NCI-H1105 (cell line): ENCODE measurements at places on chromosomes 1 and 21.

- DNase-seq: no peak
Observed at GRCh38 chr21:45332415-45332814, 44.7 kb upstream of the POFUT2 start.

DNA sequence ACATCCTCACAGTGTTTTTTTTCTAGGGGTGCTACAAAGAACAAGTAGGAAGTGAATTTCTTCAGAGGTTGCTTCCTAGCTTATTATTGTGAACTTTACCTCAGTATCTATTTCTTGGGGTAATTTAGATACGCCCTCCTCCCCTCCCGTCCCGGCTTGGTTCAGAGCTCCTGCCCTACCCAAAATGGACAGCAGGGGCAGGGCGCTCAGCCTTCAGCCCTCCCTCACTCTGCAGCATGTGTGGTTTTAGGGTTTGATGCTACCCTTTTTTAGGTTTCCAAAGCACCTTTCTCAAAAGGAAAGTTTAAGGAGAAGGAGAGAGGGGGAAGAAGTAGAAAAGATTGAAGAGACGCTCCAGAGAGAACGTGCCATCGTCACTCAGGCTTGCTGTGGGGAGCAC is 16.9 kb upstream of the POGK start:
- no peak for DNase-seq

DNA sequence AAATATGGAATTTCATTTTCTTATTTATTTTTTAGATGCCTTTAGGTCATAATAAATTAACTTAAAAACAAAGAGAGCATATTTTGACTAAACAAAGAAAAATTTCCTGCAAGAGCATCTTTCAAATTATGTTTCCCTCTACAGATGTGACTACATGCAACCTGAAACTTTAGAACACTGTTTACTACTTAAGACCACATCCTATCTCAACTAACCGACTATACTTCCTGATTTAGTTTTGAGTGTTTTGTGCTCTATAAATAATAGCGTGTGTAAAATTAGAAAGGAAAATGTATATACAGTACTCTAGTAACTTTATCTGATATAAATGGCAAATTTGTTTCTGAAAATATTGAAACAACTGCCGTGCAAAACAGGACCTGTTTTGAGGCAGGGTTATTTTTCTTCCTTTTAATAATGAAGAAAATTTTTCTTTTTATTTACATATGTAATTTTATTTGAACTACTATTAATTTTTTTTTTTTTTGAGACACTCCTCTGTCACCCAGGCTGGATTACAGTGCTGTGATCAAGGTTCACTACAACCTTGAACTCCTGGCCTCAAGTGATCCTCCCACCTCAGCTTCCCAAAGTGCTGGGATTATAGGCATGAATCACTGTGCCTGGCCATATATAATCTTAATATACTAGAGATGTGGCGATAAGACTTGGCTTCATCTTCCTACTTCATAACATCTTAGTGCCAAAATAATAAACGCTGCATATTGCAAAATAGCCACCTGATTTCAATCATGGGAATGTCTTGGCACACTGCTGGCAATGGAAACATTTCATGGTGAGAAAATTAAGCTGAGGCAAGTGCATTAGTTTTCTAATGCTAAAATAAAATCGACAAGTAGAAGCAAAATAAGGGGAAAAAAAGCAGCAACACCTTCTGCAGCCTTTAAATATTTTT is 12.3 kb downstream of the ZRANB2 start:
- no peak for DNase-seq

DNA sequence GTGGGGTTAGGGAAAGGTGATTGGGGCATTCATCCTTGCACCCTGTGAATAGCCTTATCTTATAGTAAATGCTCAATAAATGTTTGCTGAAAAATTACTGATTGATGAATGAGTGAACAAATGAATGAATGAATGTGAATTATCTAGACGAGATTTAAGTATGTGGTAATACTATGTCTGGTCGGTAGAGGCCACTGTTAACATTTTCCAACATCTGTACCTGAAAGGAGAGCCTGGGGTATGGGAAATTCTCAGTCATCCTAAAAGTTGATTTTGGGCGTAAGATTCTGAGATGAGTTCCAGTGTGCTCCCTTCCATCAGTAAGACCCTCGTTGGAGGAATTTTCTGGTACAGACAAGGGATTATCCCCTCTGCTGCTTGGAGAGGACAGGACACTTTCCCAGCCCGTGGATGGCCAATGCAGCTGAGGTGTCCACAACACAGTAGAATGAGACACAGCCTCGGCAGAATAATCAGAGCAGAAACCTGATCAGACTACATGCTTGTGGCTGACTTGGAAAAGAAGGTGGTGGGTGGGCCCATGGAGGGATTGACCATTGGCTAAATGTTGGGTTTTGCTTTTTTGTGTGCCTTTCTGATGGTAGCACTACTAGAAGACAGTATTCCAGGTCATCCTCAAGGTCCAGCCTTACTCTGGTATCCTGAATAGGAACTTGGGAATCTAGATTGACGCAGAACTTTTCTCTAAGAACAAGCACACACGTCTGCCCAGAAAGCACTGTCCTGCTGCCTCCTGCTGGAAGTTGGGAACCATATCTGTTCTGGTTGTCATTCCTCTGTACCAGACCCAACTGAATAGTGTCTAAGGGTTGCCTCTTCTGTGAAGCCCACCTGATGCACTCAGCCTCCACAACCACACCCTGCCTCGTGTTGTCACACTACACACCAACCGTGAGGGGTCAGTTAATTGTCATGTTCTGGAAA is 262.0 kb downstream of the TNR start:
- no peak for DNase-seq

DNA sequence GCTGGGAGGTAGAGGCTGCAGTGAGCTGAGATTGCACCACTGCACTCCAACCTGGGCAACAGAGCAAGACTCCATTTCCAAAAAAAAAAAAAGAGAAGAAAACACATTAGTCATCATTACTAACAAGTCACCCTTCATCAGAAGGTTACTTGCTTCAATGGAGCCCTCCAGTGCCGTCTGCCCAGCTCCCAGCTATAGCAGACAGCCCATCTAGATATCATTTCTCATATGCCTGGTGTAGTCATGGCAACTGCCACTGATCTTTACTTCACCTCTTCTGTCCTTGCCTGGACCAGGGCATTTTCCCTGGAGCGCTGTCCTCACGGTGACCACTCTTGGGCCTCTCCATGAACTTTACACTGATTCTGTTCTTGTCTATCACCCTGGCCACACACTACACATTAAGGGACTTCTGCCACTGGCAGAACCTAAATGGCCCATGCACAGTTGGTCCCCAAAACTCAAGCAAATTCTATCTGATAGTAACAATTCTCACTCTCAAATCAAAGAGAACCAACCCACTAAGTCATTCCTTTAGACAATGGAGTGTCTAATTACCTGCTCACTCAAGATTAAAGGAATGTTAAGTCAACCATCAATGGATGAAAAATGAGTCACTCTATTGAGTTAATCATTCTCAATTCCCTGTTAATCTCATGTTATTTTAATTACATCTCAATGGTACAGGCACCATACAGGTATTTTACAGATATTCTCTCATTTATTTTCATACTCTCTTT is 12.9 kb downstream of the GPA33 start:
- DNase-seq: no peak

- no peak for DNase-seq
Observed at GRCh38 chr1:67175530-67176087, 9.4 kb downstream of the IL23R start.

GRCh38 chr21:27298465-27298864 is 331.6 kb upstream of the ADAMTS5 start:
- no peak for DNase-seq

- DNase-seq: no peak
Observed at GRCh38 chr21:45852886-45853400, 128.6 kb upstream of the COL6A1 start.

DNA sequence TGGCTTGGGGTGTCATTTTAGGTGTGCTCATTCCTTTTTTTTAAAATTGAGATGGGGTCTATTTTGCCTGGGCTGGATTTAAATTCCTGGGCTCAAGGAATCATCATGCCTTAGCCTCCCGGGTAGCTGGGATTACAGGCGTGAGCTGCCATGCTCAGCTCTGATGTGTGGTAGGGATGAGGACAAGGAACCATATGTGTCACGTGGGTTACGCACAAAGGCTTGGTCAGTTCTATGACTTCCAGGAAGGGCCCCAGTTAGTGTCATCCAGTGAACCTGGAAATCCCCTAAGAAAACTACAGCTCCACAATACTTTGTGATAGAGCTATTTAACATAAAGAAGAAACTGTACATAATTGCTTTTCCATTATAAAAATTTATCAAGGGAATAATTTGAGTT is 6.7 kb upstream of the METTL25B start:
- no peak for DNase-seq

DNA sequence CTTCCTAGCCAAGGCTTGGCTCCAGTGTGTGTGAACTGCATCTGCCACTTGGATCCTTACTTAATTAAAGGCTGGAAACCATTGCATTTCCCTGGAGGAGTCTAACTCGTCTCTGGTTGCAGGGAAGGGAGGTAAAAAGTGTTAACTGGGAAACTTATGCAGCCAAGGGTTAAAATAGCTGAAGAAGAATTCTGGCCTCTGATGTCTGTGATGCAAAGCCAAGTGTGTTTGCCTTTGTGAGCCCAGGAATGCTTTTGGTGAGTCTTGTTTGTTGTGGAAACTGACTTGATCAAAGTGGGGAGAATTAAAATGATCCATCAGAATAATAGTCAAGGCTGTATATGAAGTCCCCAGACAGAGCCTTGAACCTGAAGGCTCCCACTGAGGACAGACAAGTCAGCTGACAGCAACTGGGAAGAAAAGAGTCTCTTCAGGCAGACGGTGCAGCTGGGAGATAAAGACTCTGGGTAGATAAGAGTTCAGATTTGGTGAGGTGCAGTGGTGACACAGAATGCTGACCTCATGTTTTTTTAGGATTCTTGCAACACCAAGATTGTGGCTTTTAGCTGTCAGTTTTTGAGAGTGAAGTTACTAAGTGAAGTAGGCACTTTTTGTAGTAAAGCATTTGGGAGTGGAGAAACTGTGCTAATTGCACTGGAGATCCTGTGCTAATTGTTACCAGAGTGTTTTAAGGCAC is 59.5 kb upstream of the WLS start:
- no peak for DNase-seq

DNA sequence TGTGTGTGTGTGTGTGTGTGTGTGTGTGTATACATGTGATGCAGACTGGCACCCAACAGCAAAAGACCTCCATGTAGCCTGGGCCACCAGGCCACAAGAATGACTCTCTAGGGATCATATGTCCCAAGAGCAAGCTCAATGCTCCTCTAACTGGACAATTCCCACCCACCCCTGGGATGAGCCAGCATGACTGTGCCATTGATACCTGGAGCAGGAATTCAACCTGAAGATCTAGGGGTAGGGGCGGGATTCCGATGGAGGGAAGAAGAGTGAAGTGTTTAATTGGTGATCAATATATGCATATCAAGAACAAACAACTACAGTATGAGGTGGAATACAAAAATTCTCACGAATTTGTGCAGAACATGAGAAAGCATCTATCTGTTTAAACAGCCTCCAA is 136.2 kb downstream of the PSMG1 start:
- DNase-seq: no peak

DNA sequence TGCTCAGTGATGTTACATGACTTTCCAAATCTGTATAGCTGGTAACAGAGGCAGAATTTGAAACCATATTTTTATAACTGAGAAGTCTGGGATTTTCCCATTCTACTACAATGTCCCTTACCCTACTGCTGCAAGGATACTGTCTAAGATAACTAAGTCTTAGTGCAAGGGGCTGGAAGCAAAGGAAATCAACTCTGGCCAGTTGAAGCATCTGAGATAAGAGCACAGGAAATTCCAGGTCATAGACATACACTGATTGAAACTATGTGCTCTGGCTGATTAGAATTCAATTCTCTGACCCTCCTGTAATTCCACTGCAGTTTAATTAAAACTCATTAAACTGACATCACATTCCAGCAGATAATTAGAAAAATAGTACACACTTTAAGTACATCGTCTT is 267.7 kb upstream of the C1orf87 start:
- no peak for DNase-seq

GRCh38 chr1:201255479-201256362 is 27.6 kb upstream of the PKP1 start:
- DNase-seq: no peak

- no peak for DNase-seq
Observed at GRCh38 chr1:185864889-185865517, 130.8 kb downstream of the HMCN1 start.

DNA sequence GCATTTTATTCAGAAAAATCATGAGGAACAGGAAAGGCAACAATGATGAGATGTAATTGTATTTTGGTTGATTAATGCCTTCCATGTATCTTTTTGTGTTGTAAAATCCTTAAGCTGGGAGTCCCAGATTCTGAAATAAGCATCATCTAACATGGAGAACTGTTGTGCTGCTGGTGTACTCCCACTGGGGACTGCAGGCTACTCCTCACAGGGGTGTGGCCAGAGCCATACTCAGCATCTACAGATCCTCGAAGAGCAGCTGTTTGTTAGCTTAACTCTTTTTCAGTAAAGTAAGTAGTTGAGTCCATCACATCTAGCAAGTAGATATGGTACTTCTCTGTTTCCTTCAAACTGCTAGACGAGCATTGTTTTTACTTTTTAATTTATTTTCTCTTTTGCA is 358.0 kb downstream of the BRINP3 start:
- no peak for DNase-seq

GRCh38 chr1:73576083-73576482 is 621.9 kb downstream of the LRRIQ3 start:
- DNase-seq: no peak

DNA sequence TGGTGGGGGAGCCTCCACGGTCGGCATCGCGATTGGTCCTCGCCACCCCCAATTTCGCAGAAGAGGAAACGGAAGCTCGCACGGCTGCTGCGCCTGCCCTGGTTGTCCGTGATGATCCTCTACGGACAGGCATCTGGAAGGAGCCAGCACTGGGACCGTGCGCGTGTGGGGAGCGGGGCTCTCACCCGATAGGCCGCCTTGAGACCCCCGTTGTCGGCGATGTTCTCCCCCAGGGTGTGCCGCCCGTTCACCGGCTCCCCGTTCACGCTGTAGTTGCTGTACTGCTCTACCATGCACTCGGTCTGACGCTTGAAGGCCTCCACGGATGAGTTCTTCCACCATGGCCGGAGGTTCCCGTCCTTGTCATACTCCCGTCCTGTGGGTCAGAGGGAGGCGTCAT is 48.4 kb upstream of the EIF4G3 start:
- DNase-seq: no peak

DNA sequence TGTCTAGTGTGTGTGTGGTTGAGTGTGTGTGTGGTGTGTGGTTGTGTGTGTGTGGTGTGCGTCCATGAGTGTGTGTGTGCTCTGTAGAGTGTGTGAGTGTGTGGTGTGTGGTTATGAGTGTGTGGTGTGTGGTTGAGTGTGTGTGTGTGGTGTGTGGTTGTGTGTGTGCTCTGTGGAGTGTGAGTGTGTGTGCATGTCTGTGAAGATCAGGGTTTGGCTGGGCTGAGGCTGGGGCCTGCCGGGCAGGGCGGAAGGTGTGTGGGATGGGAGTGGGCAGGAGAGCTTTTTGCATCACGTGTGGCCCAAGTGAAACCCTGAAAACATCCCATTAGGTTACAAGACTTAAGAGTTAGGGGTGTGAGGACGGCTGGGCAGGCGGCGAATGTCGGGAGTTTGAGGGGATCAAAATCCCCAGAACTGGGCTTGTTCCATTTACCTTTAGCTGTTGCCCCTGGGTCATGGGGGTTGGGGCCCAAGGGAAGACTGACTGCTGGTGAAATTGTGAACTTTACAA is 2.9 kb upstream of the FCMR start:
- DNase-seq: no peak

- DNase-seq: no peak
Observed at GRCh38 chr1:53567851-53568250, 108.7 kb downstream of the DMRTB1 start.

GRCh38 chr1:82400521-82400920 is 599.8 kb downstream of the ADGRL2 start:
- no peak for DNase-seq
